ENCODE measurements at places on chromosomes 12 and 14.

- no peak for DNase-seq
Observed at GRCh38 chr14:58812050-58812910, 174.5 kb downstream of the DACT1 start.

GRCh38 chr12:92118826-92119536 is 26.7 kb downstream of the BTG1 start:
- DNase-seq, result no peak

GRCh38 chr12:127809275-127809674 is 457.7 kb upstream of the TMEM132C start:
- DNase-seq, result no peak

- no peak for DNase-seq
Observed at GRCh38 chr14:101008631-101009336, 105.3 kb upstream of the RTL1 start.

DNA sequence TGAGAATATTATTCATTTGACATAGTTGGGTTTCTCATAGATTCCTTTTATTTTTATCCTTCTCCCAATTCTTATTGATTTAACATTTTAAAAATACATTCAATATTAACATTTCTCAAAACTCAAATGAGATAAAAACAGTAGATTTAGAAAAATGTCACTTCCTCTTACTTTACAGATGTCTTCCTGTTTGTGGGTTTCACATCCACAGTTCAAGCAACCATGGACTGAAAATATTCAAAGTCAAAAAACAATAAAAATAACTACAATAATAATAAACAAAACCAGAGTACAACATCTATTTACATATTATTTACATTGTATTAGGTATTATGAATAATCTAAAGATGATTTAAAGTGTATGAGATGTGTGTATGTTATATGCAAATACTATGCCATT is 111.3 kb upstream of the SLC16A7 start:
- DNase-seq, result no peak

DNA sequence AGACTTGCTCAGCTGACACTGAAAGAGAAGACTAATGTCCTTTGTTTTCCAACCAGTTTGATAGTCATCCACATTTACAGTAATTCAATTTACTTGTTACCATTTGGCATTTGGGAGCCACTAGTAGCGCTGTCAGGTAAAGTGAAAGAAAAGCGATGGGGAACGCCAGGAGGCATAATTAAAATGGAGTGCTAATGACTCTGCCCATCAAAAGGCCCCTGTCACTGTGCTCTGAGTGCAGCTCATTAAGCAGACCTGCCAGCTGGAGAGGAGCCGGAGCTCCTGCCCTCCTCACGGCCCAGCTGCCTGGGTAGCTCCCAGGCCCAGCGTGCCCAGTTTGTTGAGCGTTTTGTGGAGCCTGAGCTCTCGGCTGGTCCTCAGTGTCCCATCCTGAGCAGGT is 463.6 kb upstream of the CCDC196 start:
- no peak for DNase-seq

DNA sequence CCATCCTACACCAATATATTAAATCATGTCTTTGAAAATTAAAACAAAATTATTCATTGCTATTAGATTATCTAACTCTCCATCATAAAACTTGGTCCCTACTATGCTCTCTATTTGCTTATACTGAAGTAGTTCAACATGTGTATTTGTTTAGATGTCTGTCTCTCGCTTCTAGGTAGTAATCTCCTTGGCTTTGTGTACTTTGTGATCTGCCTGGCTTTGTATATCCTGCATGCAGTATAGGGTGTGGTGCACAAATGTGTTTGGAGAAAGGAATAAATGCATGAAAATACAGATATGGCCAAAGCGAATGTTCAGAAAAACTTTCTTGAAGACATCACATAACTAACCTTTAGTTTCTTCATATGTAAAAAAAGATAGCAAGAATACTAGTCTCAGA is 246.6 kb upstream of the LRFN5 start:
- no peak for DNase-seq

DNA sequence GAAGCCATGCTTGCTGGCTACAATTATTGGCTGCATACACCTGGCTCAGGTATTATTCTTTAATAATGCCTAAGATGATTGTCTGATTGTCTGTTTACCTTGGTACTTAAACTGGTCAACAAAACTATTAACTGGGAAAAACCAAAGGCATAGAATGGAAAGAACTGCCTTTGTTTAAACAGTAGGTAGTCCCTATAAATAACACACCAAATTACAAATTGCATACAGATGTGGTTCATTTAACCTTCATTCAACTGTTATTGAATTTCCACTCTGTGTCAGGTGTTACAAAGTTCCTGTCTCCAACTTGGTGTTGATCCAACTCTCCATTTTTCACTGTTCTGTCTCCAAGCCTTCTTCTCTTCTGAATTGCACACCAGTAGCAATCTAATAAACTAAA is 79.8 kb upstream of the FSCB start:
- no peak for DNase-seq

GRCh38 chr12:2853626-2854025 is 3.2 kb downstream of the TEX52 start:
- no peak for DNase-seq

DNA sequence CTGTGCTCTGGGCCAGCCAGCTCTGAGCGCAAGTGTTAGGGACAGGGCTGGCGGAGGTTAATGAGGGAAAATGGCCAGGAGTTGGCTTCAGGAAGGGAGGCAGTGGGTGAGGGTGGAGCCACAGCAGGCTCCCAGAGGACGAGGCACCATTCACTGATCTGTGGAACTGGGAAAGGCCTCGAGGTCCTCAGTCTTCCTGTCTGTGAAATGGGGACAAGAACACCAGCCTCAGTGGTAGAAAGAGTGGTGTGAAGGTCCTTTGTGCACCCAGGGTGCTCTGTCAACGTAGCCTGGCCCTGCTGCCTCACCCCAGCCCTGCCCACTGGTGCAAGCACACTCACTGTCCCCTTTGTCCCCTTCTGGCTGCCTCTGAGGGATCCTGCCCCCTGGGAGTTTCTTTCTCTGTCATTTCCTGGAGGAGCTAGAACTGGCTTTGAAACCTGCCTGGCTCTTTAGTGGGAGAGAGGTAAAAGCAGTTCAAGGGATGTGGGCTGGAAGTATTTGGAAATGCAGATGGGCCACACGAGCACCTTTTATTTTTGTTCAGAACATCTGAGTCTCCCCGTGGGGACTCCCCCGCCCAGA is 25.0 kb downstream of the SYNDIG1L start:
- no peak for DNase-seq

DNA sequence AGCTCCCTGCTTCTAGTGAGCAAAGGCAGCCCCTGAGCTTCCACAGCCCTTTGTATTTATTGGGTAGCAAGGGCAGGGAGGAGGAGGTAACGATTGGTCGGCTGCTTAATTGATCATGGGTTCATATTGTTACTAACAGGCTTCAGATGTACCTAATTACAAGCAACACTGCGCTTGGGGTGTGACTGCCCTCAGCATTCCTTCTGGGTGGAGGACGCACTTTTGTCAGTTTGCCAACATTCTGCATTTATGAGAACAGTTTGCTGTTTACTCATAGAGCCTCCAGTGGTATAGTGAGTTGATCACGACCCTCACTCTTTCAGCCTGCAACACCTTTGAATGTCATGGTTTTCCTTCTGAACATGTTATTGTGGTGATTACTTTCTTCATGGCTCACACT is 9.6 kb downstream of the TSHR start:
- no peak for DNase-seq

GRCh38 chr12:71440763-71441748 is 1.5 kb downstream of the LGR5 start:
- DNase-seq, result no peak
